ENCODE measurements at places on chromosomes 16 and 17. TPM values are rescaled to one million over a fixed set of nuclear protein-coding genes. Genes with fewer than 3 reads are reported as not detected.

Gene NEUROD2
- not detected for total RNA-seq

Gene GPR179
- total RNA-seq = not detected

Gene CDIP1
- 17.8 TPM for total RNA-seq

Gene FN3K
- 1.8 TPM for total RNA-seq

Gene SHISA6
- not detected for total RNA-seq

Gene DNAH2
- total RNA-seq = 0.16 TPM

Gene EVI2B
- 1.5 TPM for total RNA-seq

Gene TSR1
- total RNA-seq = 42.4 TPM

Gene ANKFN1
- total RNA-seq = 1.6 TPM

Gene SLC47A1
- total RNA-seq = 4.3 TPM

Gene TIMP2
- 268 TPM for total RNA-seq

Gene TMIGD1
- total RNA-seq = not detected

Gene CCL7
- total RNA-seq = not detected

Gene MT4
- not detected for total RNA-seq

Gene CDH8
- total RNA-seq = 7.5 TPM

Gene XAF1
- total RNA-seq = 51.5 TPM

Gene KRTAP9-3
- total RNA-seq = not detected

Gene ABCC11
- total RNA-seq = under 0.01 TPM

Gene ODAD4
- total RNA-seq = 0.97 TPM

Gene ADAD2
- not detected for total RNA-seq

Gene AANAT
- not detected for total RNA-seq

Gene TNFSF12
- total RNA-seq = 20.2 TPM

Gene ASB16
- total RNA-seq = not detected

Gene CPNE7
- total RNA-seq = 3.2 TPM

Gene CXCL16
- 1.1 TPM for total RNA-seq

Gene HLF
- total RNA-seq = 1.3 TPM

Gene ABCA8
- total RNA-seq = 0.49 TPM

All from hair follicle dermal papilla cell (primary cell).